ENCODE measurements at places on chromosomes 2 and 18.

DNA sequence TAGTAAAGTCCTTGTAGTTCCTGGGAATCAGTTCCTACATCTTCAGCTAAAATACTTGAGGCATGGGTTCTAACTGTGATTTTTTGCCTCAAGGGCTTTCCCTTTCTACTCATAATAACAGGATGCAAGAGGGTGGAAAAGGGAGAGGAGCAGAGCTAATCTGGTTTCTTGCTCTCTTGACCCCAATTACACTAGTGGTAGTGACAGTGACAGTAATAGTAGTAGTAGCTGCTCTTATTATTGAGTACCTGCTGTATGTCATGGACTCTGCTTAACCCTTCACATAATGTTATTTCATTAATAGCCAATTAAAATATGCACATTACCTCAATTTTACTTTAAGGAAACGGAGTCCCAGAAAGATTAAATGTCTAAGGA is 214.8 kb upstream of the HNRNPA3 start:
- DNase-seq, result no peak

DNA sequence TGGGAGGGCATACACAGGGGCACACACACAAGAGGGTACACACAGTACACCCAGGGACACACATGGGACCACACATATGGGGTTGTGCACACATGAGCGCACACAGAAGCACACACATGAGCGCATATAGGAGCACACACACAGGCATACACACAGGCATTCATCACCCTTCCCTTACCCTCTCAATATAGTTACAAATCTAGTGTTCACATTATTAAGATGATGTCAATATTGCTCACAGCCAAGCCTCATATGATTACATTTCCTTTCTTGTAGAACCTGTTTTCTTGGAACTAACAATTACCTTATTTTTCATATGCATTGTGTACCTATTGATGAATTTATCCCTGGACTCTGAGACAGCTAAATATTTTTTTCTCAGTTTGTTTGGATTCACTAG is 156.7 kb downstream of the FHOD3 start:
- no peak for DNase-seq

DNA sequence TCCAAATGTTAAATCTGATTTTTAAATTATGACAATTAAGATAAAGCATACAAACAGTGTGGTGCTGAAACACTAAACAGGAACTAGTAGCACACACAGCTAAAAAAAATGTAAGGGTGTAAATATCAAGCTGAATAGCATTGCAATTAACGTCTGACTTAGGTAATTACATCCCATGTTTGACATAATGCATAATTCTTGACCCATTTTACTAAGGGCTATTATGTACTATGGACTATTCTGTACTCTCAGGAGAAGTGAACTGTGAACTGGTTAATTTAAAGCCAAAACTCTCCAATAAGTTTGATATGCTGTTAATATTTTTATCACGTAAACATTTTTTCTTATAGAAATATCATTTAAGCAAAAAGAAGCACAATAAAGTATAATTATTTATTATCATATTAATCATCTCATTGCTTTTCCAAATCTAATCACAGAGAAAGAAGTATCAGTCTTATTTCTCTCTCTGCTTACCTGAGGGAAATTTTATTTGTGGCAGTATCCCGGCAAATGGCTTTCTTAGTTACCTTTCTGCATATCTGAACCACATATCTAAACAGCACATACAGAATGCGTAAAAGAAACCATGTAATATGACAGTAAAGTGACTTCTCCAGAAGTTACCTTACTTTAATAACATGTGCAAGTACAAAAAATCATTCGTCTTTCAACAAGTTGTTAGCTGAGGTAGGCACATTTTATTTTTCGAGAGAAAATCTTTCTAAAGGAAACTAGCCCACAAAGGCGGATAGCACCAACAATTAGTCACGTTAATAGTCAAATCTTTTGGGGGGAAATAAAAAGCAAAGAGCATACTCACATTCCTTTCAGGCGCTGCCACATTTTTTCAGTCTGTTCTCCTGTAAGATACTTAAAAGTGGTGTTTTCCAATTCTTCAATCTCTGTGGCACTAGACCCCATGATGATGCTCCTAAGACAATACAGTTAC is 94.9 kb upstream of the PDE1A start:
- DNase-seq, result no peak

DNA sequence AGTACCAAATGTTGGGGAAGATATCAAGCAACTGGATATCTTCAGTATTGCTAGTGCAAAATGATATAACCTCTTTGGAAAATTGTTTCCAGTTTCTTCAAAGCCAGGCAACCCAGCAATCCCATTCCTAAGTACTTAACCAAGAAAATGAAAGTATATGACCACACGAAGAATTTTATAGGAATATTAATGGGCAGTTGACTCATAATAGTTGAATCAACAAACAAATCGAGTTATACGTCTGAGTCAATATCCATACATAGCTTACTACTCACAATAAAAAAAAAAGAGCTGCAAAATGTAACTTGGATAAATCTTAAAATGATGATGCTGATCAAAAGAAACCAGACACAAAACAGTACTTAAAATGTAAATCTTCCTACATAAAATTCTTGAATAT is 810.4 kb downstream of the METTL4 start:
- no peak for DNase-seq

DNA sequence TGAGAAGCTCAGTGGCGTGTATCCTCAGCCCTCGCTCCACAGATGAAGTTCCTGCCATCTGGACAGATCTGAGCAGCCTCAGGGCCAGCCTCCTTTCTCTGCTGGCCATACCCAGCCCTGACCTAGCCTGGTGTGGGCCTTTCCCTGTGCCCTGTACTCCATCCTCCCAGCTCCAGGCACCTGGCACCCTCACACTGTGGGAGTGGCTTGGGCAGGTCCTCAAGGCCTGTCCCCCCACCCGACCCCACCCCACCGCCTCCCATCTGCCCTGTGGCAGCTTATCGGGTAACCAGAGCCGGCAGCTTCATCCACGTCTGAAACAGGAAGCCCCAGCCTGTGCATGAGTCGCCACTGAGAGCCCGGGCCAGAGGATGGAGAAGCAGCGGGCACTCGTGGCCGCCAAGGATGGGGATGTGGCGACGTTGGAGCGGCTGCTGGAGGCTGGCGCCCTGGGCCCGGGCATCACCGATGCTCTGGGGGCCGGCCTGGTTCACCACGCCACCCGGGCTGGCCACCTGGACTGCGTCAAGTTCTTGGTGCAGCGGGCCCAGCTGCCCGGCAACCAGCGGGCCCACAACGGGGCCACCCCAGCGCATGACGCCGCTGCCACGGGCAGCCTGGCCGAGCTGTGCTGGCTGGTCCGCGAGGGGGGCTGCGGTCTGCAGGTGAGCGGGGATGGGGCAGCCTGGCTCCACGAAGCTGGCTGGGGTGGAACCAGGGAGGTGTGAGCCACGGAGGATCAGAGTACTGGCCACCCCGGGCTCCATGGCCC is at the start of gene ESPNL:
Gene ESPNL (plus strand): TSS at position 292 of the 772 bp plus-strand sequence. CDS start 80 bp downstream, at position 372.
- peak; percentile 52 for DNase-seq

DNA sequence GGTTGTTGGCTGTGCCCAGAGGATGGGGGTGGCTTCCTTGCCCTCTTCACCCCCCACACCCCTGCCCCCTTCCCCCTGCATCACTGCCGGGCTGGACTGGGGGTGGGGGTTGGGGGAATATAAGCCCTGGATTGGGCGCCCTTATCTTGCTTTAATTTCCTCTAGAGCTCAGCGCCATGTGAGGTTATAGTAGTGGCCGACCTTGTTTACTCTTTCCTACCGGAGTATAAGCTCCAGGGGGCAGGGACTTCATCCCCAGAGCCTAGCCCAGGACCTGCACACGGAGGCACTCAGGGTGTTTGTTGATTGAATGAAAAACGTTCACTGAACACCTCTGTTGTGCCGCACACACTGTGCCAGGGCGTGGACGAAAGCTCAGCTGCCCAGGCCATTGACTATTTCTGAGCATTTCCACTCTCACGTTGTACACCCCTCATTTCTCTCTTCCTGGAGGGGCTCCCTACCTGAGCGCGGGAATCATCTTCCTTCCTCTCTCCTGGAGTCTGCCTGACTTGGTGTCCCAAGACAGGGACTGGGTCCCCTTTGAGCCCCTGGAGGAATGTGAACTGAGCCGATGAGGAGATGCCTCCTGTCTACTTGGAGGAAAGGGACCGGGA is 9.3 kb upstream of the SPATA3 start:
- no peak for DNase-seq

GRCh38 chr2:102181376-102181775 is 5.4 kb upstream of the IL1RL2 start:
- DNase-seq, result no peak

GRCh38 chr2:223641082-223641481 is 38.9 kb upstream of the SCG2 start:
- DNase-seq, result no peak

DNA sequence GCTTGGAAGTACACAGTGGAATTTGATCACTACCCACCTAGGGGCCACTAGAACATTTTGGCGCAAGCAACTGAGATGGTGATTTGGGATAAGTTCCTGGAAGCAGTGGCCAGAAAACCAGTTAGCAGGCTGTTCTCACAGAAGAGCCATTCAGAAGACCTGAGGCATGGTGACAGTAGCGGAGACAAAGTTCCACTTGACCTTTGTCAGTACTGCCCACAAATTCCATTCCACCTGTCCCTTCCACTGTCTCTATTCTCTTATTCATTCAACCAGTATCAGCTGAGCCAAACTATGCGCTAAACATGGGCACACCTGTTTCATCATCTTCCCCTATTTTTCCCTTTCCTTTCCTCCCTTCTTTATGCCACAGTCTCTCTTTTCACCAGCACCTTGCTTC is 59.2 kb upstream of the PPP1CB start:
- DNase-seq, result no peak

DNA sequence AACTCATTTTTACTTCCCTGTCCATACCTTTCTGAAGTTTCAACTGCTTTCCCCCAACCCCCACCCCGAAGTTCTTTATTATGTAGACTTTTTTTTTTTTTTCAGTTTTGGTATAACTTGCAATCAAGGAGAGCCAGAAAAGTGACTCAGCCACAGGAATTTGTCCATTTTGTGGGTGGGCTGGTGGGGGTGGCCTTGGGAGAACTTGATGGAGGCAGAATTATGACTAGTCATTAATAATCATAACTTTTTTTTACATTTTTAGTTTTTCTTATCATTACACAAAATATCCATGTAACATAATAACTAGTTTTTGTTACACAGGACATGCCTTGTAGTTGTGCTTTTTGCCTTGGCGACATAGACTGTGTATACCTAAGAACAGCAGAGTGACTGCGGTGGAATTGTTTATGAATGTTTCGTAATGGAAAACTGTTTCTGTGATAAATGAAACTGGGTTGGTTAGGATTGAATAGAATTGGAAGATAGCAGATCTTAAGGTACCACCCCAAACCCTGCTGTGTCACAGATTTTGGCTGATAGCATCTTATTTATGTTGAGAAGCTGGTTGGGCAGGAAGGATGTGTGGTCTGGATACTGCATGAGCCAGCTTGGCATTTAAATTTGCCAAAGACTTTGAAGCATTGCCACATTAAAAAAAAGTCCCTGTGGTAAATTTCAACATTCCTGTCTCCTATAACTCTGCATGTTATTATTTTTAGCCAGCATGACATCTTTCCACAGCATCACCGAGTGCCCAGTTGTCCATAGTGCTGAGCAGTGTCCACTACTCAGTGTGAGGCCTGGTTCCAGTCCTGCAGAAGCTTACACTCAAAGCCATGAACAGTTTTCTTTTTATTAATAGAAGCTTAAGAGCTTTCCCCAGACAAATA is 30.7 kb downstream of the LYPD6B start:
- peak; percentile 87 for DNase-seq

DNA sequence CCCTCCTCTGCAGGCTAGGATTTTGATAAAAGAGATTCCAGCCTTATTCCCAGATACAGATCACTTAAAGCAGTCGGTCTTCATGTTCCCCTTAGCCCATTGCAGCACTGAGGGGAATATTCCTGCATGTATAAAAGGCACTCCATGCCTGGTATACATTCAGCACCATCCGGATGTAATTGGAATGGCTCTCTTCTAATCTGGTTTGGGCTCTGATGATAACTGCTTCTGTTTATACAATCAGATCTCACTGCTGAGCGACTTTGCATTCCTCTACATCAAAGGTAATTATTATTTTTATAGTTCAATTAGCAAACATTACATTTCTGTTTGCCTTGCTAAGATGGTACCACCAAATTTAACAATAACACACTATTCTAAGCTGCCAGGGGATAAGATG is 746.9 kb upstream of the CELF4 start:
- DNase-seq, result no peak

Measured in hematopoietic multipotent progenitor cell (in vitro differentiated cells).